Regular cardiac myocyte (primary cell): ENCODE measurements at places on chromosomes 11 and 22. TPM values are rescaled to one million over a fixed set of nuclear protein-coding genes. Genes with fewer than 3 reads are reported as not detected.

Gene DEPDC7
- total RNA-seq = 5.1 and 5.8 TPM in 2 replicates

Gene POU2F3
- not detected in 2 replicates for total RNA-seq

Gene FAM180B
- total RNA-seq = not detected in 2 replicates

Gene HMOX1
- total RNA-seq = 102 and 156 TPM in 2 replicates

Gene CHADL
- 0.96 and 1.4 TPM in 2 replicates for total RNA-seq

Gene POTEH
- not detected in 2 replicates for total RNA-seq

Gene RFPL1
- total RNA-seq = not detected in 2 replicates

Gene GGTLC3
- not detected in 2 replicates for total RNA-seq

Gene TNNI2
- not detected in 2 replicates for total RNA-seq

Gene OVCH2
- not detected in 2 replicates for total RNA-seq

Gene CLMP
- 116 and 324 TPM in 2 replicates for total RNA-seq

Gene GTF2H1
- 62.7 and 95.8 TPM in 2 replicates for total RNA-seq

Gene OR52E8
- total RNA-seq = not detected in 2 replicates

Gene PHETA2
- 16.5 and 17.5 TPM in 2 replicates for total RNA-seq

Gene GPR137
- 7.7 and 8.2 TPM in 2 replicates for total RNA-seq

Gene OLFML1
- total RNA-seq = 5.9 and 10.7 TPM in 2 replicates

Gene PRG3
- not detected in 2 replicates for total RNA-seq

Gene CCDC89
- total RNA-seq = 3.7 and 6.1 TPM in 2 replicates

Gene MS4A7
- not detected in 2 replicates for total RNA-seq

Gene SOX6
- 0.28 and 0.38 TPM in 2 replicates for total RNA-seq

Gene SLC22A25
- not detected in 2 replicates for total RNA-seq

Gene ADAMTS15
- 13.5 and 29.1 TPM in 2 replicates for total RNA-seq

Gene TH
- total RNA-seq = not detected in 2 replicates

Gene SYT13
- total RNA-seq = under 0.01 and 0.38 TPM in 2 replicates
